RPMI8226 (cell line): ENCODE measurements at places on chromosomes 11 and 22.

DNA sequence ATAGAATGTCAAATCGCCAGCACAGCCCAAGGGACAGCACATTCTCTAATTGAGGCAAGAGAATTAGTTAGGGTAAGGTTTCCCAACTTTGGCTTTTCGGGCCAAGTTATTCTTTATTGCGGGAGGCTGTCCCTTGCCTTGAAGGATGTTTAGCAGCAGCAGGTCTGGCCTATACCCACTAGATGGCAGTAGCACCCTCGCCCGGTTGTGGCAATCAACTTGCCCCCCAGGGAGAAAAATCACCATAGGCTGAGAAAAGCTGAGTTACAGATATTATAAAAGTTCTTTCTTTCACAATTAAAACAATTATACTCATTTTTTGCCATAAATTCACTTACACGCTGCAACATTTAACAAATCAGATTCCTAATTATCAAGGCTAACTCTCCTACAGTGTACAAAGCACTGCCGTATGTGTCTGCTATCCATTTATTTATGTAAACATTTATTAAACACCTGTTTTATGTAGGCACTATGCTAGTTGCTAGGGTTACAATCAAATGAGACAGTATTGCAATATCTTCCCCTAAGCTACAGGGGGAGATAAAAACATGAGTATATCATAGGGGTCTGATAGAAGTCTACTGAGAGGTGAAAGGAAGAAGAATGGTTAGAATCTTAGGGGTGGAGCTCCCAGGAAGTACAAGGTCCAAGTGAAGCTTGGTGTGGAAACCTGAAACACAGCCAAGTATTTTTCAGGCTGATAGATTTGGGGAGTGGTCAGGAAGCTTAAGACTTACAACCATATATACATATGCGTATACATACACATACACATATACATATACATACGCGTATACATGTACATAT, 452.3 kb downstream of the RAB38 start:
- DNase-seq = peak; percentile 26

DNA sequence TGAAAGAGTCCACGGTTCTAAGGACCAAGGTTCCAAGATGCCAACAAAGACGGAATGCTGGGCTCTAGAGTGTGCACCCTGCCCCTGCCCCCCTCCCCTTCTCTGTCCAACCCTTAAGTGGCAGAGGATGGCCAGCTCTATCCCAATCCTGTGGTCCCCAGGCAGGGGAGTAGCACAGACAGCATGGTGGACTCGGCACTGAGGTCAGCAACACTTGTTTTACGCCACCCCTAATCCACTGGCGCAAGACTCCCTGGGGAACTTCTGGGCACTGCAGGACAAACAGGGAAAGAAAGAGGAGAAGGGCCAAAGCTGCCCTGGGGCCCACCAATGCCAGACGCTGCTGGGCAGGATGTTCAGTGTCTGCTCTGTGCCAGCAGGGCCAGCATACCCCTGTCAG, 18.9 kb downstream of the GDPD5 start:
- DNase-seq = no peak

DNA sequence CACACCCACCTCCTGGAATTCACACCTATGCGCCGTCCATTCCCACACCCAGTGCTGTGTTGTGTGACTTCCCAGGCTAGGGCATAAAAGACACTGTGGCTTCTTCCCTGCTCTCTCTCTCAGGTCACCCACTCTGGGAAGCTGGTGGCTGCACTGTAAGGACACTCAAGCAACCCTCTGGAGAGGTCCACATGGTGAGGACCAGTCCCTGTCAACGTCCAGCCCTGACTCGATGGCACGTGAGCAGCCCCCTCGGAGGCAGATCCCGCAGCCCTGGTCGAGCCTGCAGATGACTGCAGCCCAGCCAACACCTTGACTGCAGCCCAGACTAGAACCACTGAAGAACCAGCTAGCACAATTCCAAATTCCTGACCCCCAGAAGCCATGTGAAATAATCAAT, 16.2 kb downstream of the CBX7 start:
- DNase-seq = no peak

GRCh38 chr11:36313750-36314433, 17.8 kb downstream of the PRR5L start:
- DNase-seq = no peak

- DNase-seq = no peak
Observed at GRCh38 chr11:18455686-18456372, at the start of gene LDHAL6A. LDHAL6A (plus strand) TSS chr11:18455856; CDS start chr11:18456681, 825 bp downstream.

GRCh38 chr11:47551086-47551485, 1.8 kb downstream of the CELF1 start:
- peak; percentile 55 for DNase-seq

GRCh38 chr11:61474013-61474643, 34.4 kb upstream of the LRRC10B start:
- DNase-seq = no peak

DNA sequence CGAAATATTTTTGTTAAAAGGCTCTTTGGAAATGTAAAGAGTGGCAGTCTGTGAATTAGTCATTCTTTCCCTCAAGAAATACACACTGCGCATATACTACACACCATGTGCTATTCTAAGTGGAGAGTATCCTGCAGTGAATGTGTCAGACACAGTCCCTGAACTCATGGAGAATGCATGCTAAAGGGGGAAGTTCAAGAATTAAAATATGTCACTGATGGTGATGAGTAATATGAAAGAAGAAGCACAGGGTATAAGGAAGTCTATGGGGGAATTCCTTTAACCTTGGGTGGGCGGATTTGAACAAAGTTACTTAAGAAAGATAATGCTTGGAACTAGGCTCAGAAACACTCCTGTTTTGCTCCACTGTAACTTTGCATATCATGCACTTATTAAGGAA, 153.0 kb downstream of the LRRC4C start:
- no peak for DNase-seq

GRCh38 chr22:21796863-21797262, 61.3 kb upstream of the YPEL1 start:
- no peak for DNase-seq

DNA sequence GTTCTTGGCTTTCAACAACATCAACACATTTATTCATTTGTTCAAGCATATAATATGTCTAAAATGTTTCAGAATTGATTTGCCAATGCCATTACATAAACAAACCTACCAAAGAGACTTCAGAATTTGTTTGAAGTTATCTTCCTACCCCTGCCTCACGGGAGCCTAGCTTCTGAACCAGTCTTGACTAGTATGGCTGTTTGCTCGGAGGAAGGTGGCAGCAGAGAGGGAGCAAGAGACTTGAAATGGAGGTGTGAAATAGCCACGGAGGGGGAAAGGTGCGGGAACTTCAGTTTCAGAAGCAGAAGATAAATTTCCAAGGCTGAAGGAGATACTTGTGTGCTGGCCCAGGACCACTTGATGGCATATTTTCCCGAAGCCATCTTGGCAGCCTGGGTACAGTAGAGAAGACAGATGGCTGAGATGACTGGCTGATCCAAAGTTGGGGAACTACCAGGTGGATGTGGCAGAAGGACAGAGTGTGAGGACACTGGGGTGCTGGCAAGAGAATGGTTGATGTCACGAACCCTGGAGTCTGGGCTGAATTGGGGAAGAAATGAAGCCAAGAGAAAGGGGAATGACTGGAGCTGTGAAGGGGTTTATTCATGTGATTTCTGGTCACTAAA, 14.0 kb upstream of the MTCH2 start:
- DNase-seq = no peak

GRCh38 chr11:68763926-68764657, 12.8 kb upstream of the TESMIN start:
- no peak for DNase-seq

- DNase-seq = no peak
Observed at GRCh38 chr11:12800032-12800671, 125.9 kb downstream of the TEAD1 start.

- DNase-seq = no peak
Observed at GRCh38 chr22:50626850-50627641, 906 bp downstream of the ARSA start.

GRCh38 chr11:45023065-45023365, 72.3 kb upstream of the TP53I11 start:
- DNase-seq = no peak

DNA sequence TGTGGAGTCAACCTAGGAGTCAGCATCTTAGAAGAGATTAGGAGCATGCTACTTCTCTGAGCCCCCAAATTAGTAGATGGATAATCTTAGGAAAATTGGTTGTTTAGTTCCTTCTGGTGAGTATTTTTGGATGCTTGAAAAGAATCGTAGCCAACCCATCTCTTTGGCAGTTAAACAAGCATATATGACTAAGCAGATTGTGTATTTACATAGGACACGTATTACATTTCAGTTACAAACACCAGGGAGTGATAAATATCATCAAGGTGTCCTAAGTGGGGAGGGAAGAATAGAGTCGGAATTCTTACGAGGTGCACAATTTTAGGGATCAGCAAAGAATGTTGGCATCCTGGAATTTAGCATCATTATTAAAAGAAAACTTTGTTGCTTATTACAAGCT, 13.5 kb downstream of the PLET1 start:
- no peak for DNase-seq

GRCh38 chr22:27636716-27637508, 164.6 kb downstream of the MN1 start:
- DNase-seq = no peak

DNA sequence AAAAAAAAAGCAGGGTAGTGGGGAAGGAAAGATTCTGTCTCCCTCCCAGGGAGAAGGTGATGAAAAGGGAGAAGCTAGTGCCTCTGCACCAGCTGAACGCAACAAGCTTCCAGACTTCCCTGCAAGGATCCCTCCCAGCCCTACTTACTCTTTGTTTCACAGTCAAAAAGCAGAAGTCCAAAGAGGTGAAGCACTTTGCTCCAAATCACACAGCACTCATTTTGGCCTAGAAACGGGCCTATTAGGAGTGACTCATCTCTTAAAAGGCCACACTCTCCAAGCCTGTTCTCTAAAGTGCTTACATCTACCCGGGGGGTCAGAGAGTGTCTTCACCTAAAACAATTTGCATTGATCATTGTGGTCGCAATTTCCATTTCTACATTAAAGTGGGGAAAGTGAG, 17.7 kb upstream of the GRK3 start:
- peak; percentile 7 for DNase-seq

DNA sequence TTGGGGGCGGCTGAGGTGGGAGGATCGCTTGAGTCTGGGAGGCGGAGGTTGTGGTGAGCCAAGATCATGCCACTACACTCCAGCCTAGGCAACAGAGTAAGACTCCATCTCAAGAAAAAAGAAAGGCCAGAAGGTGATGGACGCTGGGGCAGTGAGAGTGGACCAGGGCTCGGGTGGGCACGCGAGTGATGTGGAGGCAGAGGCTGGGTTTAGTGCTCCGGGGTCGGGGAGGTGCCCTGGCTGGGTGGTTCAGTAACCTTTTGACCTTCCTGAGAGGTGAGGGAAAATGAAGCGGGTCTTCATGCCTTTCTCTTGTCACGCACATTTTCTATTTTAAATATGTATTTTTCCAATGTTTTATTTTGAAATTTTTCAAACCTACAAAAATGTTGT, 45.1 kb downstream of the ST14 start:
- no peak for DNase-seq

DNA sequence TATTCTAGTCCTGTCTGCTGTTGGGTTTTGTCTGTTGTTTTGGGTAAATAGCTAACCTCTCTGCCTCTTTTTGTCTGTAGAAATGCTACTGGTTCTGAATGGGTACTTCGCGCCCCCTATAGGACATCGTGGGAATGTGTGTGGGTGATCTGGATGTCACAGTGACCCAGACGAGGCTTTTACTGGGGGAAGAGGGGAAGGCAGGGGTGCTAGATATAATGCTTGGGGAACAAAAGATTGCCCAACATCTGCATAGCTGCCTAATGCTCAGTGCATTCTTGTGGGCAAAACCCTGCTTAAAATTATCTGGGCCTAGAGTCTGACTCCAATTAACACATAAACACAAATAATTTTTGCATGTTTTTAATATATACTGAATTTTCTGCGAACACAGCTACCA, 57.7 kb downstream of the BMAL1 start:
- DNase-seq = peak; percentile 57

DNA sequence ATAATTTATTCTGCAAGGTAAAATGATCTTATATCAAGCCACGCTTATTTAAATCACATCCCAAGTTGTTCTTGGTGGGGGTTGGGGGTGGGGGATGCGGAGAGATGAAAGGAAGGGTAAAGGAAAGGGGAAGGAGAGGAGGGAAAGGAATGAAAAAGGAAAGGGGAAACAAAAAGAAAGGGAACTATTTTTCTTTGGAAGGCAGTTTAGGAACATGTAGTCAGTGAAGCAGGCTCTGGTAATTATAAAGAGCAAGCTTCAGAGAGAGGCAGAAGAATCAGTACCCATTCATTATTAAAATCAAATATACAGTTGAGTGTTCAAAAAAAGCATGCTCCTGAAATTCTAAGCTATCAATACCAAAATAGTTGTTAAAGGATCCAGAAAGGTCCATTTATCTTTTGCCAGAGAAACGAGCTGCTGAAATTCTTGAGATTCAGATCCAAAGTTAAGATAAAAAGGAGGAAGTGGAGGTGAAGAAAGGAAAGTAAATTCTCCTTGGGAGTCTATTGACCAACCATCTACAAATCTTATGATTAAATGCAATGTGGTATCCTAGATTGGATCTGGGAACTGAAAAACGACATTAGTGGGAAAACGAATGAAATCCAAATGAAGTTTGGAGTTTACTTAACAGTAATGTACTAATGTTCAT, 107.4 kb downstream of the SGSM3 start:
- no peak for DNase-seq

GRCh38 chr11:87292598-87292997, 254.9 kb downstream of the TMEM135 start:
- no peak for DNase-seq

DNA sequence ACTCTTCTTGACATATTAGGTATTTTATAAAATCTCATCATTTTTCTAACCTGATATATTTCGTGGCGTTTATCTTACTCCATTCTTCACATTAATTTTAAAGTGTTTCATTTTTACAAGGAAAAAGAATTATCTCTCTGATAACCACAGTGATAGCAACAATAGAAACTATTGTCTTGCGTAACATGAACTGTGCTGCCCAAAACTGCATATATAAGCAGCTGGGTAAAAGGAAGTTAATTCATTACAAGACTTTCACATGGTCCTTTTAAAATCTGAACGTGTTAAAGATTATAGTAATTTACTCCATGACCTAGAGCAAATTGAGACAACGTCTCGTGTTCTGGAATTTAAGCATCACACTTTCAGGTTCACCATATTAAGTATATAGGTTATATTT, 210.4 kb upstream of the GRIA4 start:
- DNase-seq = no peak

GRCh38 chr11:11281626-11282025, 71.4 kb downstream of the CSNK2A3 start:
- DNase-seq = no peak

DNA sequence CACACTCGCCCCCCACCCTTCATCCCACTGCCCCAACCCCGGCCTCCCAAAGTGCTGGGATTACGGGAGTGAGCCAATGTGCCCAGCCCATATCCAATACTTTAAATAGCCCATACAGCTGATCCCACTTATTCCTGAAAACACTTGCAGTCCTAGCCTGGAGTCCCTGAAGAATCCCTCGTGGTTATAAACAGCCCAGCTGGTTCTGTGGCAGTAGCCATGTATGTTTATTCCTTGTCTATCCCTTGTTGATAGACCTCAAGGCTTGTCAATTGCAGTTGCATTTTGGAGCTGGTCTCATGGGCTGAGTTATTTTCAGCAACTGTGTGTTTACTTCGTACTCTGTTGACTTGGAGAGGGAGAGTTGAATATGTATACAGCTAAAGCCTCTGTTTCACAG, 21.5 kb upstream of the PAFAH1B2 start:
- no peak for DNase-seq

GRCh38 chr11:31958076-31958735, 132.7 kb upstream of the RCN1 start:
- peak; percentile 49 for DNase-seq
